ENCODE measurements at places on chromosomes 4 and X. TPM values are rescaled to one million over a fixed set of nuclear protein-coding genes. Genes with fewer than 3 reads are reported as not detected.
A peak's percentile ranks its signal among the peaks of the same experiment; 100 is the strongest.

DNA sequence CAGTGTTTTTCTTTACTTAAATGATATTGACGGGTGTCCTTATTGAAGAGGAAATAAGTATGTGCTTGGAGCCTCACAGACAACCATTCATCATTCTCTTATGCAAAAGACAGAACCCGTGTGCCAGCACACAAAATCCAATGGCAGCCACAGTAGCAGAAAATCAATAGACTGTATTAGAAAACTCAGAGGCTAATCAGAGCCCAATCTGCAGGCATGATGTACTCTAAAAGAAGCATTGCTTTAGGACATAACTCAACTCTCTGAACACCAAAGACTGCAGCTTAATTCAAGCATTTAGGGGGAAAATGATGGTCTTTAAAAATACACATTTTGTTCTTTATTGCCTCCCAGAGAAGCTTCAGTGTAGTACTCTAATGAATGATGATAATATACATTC is 476.9 kb downstream of the PDHA2 start:
- no peaks in the 10 kb centered on the region for H3K27me3 ChIP-seq
- H3K27ac ChIP-seq = no peak overlapping the region
- DNase-seq = no peak
- no peak overlapping the region for H3K4me3 ChIP-seq
- no peaks in the 10 kb centered on the region for H3K4me1 ChIP-seq

DNA sequence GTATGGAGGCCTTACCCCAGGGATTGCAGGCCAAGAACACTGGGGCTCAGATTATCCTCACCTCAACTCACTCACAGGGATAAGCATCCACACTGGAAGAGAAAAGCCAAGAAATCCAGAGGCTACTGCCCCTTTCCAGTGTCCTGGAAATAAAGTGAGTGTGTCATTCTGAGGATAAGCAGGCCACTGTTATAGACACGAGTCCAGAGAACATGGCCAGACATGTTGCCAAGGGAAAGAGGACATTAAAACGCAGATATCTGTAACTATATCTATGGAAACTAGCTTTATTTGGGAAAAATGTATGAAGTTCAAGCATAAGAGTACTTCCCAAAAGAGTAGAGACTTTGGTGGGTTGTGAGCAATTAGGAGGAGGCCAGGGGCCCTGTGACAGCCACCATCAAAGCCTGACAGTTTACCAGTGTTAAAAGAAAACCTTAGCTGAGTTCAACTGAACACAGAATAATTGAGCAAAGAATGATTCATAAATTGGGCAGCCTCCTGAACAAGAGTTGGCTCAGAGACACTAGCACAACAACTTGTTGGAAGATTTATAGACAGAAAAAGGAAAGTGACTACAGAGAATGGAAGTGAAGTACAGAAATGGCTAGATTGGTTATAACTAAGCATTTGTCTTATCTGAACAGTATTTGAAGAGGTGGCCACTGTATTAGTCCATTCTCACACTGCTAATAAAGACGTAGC is 1222.2 kb downstream of the STIM2 start:
- peak; percentile 19 for DNase-seq
- no peak overlapping the region for H3K4me3 ChIP-seq
- H3K36me3 ChIP-seq = no peaks in the 10 kb centered on the region
- H3K27me3 ChIP-seq = no peaks in the 10 kb centered on the region
- H3K4me1 ChIP-seq = no peaks in the 10 kb centered on the region

DNA sequence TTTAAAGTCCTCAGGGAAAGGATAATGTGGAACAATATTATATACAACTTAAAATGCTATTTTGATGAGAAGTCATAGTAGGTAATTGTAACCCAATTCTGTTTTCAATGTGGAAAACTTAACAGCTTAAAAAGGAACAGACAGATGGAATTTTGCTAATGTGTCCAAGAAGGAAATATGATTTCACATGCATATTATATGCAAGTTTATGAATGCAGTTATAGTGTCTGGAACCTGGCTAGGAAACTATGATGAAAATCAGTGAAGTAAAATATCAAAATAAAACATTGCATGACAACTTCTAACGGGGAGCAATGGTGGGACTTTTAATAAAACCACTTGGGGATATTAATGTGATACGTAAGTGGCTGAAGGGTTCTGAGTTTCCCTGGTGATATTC is 152.6 kb upstream of the HAND2 start:
- no peak for DNase-seq
- H3K36me3 ChIP-seq = no peaks in the 10 kb centered on the region
- no peaks in the 10 kb centered on the region for H3K4me1 ChIP-seq
- no peak overlapping the region for H3K27ac ChIP-seq
- H3K27me3 ChIP-seq = no peaks in the 10 kb centered on the region

DNA sequence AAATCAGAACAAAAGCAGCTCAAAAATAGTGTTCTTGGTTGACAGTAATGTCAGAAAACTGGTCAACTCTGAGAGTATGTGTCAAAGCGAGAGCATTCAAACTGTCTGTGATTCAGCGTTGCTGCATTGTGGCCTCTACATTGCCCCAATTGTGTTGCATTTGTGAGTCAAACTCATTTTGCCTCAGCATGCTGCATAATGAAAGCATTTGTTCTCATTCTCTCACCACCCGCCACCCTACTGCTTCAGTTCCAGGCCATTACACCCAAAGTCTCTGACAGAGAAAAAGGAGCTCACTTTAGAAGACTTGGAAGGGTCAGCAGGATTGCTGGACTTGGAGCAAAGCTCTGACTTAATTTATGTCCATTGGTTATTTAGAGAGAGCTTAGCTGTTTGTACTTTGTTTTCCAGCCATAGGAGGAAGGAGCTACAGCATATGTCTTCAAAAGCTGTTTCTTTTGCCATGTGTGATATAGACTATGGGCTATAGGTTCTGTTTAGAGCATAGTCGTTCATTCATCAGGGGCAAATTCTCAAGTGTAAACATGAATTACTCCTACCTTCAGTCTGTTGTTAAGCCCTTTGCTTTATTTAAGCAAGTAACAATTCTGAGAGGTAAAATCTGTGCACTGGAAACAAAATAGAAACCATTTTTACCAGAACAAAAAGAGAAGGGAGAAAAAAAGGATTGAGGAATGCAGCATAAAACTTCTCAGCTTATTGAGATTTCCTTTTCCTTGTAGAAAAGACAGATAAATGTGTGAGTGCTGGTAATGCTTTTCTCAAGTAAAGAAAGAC is 153.4 kb upstream of the ANK2 start:
- no peaks in the 10 kb centered on the region for H3K36me3 ChIP-seq
- no peak for DNase-seq
- no peaks in the 10 kb centered on the region for H3K27me3 ChIP-seq
- no peak overlapping the region for H3K4me3 ChIP-seq
- no peak overlapping the region for H3K27ac ChIP-seq

DNA sequence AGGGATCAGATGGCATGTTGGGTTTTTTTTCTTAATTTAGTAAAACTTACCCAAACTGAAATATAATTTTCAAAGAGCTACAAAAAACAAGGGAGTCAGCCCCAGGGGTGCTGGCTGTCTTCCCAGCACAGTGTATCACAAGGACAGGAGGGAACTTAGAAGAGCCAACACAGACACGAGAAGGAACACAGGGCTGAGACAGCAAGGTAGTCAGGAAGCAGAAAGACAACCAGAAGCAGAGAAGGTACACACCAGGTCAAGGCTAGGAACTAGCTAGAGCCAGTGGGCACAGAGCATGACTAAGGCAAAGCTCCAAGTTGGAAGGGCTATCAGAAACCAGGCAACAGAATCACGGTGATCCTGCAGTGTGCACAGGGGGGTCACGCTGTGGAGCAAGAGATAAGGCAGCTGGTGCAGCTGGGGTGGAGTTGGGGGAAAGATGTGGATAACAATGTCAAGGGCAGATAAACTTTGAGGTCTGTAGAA is 168.7 kb downstream of the NR3C2 start:
- H3K4me1 ChIP-seq = no peaks in the 10 kb centered on the region
- H3K27me3 ChIP-seq = no peaks in the 10 kb centered on the region
- H3K36me3 ChIP-seq = no peaks in the 10 kb centered on the region

The HGFAC gene
- not detected for total RNA-seq

The KIAA1210 gene
- total RNA-seq = not detected

The PRRG3 gene
- total RNA-seq = not detected

- no peak overlapping the region for H3K27ac ChIP-seq
- H3K27me3 ChIP-seq = no peaks in the 10 kb centered on the region
- H3K4me3 ChIP-seq = no peak overlapping the region
- DNase-seq = peak; percentile 52
Measured at GRCh38 chr4:112266823-112267222, 18.9 kb downstream of the TIFA start.
